ENCODE measurements at places on chromosomes 11 and 22.
A peak's percentile ranks its signal among the peaks of the same experiment; 100 is the strongest.

DNA sequence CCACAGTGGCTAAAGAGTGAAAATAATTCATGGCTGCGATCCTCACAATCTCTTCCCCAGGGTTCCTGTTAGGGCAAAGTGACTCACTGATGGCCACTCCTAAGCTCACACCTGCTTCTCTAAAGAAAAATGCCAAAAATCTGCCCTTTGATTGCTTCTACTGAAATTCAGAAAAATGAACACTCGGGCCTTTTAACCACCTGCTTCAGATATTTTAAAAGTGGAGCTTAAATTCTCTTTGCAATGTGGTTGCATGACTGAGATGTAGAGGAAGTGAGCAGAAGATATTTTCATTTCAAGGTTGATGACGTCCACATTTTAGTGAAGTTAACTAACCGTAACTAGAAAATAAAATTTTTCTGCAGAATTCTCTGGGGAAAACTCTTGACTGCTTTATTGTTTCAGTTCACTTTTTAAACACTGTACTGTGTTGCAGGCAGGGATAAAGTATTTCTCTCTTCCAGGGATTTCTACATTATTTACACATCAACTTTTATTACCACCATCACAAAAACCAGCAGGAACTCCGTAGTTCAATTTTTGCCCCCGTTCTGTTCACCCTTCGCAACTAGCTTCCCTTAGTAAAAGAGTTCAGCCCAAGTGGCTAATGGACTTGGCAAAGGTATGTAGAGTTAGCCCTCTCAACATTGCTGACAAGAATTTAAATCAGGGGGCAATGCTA lies 8.5 kb downstream of the RAB30 start:
- DNase-seq: peak; percentile 51

- no peak for DNase-seq
Observed at GRCh38 chr22:33756508-33756949, 163.7 kb downstream of the LARGE1 start.

DNA sequence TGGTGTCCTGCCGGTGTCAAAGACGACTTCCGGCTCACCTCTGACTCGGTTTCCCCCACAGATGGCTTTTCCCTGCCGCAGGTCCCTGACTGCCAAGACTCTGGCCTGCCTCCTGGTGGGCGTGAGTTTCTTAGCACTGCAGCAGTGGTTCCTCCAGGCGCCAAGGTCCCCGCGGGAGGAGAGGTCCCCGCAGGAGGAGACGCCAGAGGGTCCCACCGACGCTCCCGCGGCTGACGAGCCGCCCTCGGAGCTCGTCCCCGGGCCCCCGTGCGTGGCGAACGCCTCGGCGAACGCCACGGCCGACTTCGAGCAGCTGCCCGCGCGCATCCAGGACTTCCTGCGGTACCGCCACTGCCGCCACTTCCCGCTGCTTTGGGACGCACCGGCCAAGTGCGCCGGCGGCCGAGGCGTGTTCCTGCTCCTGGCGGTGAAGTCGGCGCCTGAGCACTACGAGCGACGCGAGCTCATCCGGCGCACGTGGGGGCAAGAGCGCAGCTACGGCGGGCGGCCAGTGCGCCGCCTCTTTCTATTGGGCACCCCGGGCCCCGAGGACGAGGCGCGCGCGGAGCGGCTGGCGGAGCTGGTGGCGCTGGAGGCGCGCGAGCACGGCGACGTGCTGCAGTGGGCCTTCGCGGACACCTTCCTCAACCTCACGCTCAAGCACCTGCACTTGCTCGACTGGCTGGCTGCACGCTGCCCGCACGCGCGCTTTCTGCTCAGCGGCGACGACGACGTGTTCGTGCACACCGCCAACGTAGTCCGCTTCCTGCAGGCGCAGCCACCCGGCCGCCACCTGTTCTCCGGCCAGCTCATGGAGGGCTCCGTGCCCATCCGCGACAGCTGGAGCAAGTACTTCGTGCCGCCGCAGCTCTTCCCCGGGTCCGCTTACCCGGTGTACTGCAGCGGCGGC lies 5.5 kb downstream of the B3GNT6 start:
- peak; percentile 0 for DNase-seq

- DNase-seq: no peak
Observed at GRCh38 chr22:49692499-49693225, 135.0 kb downstream of the BRD1 start.

DNA sequence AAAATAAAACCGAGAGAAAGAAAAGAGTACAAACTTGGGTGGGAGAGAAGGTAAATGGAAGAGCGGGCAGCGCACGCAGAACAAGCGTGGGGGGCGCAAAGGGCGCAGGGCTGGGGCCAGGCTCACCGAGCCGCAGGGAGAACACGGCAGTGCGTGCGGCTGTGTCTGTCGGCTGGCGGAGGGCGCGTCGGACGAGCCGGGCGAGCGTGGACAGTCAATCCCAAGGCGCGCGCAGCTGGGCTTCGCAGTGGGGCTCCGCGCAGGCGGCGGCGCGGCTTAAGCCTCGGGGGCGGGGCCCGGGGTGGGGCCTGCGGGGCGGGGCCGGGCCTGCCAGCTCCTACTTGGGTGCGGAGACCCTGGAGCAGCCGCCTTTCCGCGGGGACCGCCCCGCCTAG lies at the start of gene UCP2:
TSS of gene UCP2 (minus strand) at position 249 of the 395 bp plus-strand sequence. CDS start 4,465 bp downstream, outside the sequence.
- peak; percentile 49 for DNase-seq

GRCh38 chr22:32532820-32533128 lies 58.2 kb downstream of the FBXO7 start:
- no peak for DNase-seq

GRCh38 chr11:67416416-67417335 lies 1.2 kb downstream of the CARNS1 start:
- DNase-seq: no peak

DNA sequence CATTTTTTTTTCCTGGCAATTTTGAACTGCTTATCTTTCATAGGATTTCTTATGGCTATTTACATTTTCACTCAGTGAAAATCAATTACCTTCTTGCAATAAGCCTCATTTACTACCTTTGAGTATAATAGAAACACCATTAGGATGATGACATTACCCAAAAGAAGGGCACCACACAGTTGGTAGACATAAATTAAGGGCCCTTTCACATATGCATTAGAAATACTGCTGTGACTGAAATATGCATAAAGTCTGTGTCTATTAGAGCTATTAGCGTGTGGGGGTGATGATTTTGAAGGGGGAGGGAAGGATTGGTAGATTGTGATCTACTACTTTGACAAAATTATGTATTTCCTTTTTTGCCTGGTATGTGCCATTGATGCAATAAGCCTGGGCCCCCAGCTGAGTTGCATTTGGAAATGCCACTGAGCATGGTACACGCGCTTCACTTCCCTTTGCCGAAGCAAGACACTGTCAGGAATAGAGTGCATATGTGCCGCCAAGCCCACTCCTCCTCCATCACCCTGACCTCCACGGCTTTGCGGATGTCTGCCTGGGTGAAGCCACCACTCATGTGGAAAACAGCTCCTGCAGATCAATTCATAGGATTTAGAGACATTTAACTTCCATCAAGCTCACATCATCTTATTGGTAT lies 339.3 kb downstream of the DCDC1 start:
- no peak for DNase-seq

DNA sequence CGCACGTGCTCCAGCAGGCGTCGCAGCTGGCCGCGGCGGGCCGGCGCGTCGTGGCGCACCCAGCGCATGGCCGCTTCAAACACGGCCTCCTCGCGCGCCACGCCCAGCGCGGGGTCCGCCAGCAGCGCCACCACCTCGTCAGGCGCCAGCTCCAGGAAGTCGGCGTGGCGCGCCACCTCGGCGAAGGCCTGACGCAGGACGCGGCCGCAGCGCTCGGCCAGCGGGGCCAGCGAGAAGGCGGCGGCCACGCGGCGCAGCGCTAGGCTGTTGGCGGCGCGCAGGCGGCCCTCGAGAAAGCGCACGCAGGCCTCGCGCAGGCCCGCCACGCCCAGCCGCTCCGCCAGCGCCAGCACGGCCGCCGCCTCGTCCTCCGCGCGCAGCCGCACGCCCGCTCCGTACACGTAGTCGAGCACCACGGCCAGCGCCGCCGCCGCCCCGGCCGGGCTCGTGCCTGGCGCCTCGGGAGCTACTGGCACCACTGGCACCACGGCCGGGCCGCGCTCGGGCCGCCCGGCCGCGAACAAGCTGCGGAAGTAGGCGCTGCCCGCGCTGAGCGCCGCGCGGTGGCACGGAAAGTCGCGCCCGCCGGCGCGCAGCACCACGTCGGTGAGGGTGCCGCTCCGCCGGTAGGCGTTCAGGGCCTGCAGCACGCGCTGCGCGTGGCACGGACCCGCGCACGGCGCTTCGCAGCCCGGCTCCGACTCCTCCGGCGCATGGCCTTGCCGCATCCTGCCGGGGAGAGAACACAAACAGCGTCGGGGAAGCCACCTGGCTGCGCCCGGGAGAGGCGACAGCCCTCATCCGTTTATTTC lies 2.9 kb downstream of the KLHL35 start:
- DNase-seq: no peak

- no peak for DNase-seq
Observed at GRCh38 chr11:64115531-64116522, 50.1 kb downstream of the MACROD1 start.

DNA sequence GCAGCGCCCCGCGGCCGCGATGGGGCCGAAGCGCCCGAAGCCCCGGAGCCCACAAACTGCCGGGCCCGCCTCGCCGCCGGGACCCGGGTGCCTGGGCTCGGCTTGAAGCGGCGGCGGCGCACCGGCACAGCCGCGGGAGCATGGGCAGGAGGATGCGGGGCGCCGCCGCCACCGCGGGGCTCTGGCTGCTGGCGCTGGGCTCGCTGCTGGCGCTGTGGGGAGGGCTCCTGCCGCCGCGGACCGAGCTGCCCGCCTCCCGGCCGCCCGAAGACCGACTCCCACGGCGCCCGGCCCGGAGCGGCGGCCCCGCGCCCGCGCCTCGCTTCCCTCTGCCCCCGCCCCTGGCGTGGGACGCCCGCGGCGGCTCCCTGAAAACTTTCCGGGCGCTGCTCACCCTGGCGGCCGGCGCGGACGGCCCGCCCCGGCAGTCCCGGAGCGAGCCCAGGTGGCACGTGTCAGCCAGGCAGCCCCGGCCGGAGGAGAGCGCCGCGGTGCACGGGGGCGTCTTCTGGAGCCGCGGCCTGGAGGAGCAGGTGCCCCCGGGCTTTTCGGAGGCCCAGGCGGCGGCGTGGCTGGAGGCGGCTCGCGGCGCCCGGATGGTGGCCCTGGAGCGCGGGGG lies 346 bp downstream of the FJX1 start:
- DNase-seq: no peak

DNA sequence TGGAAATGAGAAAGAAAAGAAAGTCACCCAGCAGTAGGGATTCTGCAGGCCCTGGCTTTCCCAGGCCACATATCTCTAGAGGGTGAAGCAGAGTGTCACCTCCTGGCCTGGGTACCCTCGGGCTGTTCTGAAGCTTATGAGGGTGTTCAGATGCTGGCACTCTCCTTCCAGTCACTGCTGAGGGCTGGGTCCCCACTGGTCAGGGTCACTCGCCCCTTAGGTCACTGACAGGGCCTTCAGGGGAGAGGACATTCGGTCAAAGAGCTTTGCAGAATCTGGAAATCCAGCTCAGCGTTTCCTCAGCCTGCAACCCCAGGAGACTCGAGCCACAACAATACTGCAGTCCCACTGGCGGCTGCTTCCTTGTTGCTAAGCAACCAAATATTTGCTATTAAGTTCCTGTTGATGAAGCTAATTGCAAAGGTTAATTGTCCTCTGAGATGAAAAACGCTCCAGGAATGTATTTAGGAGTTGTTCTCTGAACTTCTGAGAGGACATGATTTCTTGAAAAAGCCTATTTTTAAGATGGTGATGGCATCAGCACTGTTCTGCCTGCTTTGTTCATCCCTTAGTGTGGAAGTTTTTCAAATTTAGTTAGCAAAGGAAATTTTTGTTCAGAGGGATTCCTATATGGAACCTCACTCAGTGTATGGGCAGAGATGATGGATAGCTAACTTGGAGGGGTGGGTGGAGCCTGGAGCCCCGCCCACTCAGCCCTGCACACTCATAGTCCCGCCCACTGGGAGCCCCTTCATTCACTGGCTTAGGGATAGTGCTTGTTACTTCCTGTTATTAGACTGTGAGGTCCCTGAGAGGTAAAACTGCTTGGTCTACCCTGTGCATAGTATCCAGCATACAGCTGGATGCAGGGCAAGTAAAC lies 109.2 kb downstream of the CSNK2A3 start:
- peak; percentile 13 for DNase-seq

DNA sequence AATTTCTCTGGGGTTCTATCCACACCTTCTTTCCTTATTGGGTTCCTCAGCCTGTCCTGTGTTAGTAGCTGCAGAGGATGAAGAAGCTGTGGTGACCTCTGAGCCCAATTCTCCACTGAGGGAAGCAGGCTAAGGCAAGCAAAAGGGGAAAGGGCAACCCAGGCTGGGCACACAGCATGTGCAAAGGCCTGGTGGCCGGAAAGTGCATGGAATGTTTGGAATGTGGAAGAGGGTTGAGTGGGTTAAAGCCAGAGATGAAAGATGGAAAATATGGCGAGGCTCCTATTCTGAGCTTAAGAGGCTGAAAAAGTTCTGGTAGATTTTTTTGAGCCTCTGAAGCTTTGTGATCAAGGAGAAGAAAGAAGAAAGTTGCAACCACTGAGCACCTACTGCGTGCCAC lies 247.1 kb downstream of the MIAT start:
- DNase-seq: no peak

GRCh38 chr11:123548774-123549173 lies 105.7 kb downstream of the SCN3B start:
- DNase-seq: no peak

DNA sequence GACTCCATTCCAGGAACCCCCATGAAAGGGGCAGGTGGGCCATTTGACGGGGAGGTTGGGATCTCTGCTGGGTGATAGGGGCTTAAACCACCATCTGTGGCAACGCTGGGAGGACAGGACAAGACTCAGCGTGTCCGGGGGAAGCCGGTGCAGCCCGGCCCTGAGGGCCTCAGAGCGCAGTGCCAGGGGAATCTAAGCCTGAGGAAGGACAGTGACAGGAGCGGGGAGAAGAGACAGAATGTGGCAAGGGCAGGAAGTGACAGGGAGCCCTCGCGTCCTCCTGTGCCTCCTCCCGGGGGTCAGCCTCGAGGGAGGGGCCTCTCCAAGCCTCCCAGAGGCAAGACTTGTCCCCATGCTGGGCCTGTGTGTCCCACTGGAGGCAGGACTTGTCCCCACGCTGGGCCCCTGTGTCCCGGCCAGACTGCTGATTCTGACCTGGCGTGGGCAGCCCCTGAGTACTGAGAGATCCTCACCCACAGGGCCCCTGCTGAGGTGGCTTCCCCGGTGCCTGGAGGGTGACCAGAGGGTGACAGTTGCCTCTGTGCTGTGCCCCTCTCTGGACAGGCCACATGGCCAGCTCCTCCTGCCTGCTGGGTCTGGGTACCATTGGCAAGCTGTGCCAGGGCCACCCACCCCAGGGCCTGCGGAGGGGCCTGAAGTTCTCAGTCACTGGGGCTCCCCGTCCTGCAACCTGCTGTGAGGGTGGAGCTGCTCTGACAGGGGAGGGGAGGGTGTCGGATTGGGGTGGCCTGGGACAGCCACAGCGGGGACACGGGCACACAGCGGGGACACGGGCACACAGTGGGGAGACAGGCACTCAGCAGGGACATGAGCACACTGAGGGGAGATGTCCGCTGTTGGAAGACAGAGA lies 676.2 kb downstream of the BRD1 start:
- DNase-seq: no peak

- DNase-seq: no peak
Observed at GRCh38 chr11:74579577-74580270, 12.7 kb upstream of the POLD3 start.

- DNase-seq: no peak
Observed at GRCh38 chr11:113188371-113188834, 126.0 kb upstream of the TTC12 start.

GRCh38 chr22:50314455-50315288 lies 7.2 kb upstream of the PLXNB2 start:
- no peak for DNase-seq

Data from kidney glomerular epithelial cell (primary cell).